Left forelimb (tissue), 1 donor: ENCODE measurements at places on chromosomes 6 and 20.

GRCh38 chr20:54514028-54514607 is 38.7 kb downstream of the DOK5 start:
- no peak for DNase-seq

GRCh38 chr6:24932832-24933231 is 2.9 kb downstream of the RIPOR2 start:
- no peak for DNase-seq

DNA sequence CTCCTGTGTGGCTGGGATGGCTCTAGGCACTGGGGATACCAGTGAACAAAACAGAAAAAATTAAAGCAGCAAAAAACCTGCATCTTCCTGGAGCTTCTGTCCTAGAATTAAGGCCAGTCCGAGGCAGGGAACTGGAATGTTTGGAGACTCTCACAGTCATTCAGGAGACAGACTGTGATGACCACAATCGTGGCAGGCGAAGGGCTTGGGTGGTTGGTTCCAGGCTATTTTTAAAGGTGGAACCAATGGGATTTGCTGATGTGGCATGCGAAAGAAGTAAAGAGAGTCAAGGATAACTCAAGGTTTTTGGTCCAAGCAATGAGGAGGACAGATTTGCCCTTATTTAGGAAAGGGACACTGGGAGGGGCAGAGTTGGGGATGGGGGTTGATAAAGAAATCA is 66.9 kb downstream of the SULF2 start:
- no peak for DNase-seq

DNA sequence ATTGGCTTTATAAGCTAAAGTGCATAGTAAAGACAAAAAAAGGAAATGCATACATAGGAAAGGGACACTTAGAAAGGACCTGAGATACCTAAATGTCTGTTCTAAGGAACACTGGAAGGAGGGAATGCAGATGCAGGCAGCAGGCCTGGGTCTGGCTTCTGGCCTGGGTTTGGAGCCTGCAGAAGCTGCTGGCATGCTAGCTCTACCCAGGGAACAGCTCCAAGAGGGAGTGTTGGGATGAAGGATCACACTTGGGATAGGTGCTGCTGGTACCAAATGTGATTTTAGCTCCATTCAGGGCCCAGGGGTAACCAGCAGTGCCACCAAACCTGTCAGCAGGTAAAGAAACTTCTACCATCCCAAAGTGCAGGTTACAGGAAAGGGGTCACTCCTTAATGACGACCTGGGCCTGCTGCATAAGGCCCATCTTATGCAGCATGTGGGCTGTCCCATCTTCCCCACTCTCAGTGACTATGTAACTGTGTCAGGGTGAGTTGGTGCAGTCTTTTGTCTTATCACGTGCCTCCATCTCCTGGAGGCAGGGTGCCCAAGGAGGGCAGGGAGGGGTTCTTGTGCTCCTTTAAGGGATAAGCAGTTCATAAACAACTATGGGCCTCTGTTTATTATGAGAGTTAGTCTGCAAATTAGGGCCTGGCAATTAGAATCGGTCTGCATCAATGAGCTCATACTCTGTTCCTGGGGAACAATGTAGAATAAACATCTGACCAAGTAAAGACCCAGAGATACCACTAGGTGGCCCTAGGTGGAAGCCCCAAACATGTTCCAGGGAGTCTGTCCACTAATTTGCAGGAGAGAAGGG is 26.9 kb downstream of the DDX27 start:
- DNase-seq: no peak

DNA sequence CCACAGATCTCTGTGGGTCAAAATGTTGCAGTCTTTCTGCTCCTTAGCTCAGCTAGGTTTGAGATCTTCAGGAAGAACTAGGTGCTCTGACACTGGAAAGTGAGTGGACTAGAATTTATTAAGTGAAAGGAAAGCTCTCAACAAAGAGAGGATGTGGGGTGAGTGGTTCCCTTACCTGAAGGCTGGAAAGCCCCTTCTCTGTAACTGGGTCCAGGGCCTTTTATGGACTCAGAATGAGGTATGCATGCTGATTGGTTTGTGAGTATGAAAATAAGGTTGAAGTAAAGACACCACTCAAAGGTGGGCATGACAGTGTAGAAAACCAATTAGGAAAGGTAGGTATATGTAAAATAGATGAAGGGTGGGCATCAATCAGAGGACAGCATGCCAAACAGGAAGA is 485.5 kb downstream of the CD109 start:
- no peak for DNase-seq

DNA sequence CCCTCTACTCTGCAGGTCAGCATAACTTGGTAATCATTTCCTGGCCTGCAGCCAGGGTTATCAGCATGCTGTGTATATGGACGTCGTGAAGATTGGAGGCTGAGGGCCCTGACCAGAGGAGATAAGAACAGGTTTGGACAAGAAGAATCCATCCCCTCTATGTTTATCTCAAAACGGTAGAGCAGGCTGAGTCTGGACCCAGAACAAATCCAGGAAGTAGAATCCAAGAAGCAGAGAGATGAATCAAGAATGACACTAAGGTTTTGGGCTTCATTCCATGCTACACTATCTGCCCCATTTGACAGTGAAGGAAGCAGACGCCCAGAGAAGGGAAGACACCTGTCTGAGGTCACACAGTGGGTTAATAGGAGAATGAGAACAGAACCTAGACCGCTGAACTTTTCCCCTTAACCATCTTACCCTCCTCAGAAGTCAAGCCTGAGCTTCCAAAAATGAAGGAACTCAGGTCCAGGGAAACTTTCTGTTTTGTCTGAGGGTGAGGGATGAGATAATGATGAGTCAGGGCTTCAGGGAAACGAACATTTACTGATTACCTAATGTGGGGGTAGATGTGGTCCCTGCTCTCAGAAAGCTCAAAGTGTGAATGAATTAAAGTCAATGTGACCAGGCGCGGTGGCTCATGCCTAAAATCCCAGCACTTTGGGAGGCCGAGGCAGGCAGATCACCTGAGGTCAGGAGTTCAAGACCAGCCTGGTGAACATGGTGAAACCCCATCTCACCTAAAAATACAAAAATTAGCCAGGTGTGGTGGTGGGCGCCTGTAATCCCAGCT is 9.4 kb upstream of the COMMD7 start:
- no peak for DNase-seq

DNA sequence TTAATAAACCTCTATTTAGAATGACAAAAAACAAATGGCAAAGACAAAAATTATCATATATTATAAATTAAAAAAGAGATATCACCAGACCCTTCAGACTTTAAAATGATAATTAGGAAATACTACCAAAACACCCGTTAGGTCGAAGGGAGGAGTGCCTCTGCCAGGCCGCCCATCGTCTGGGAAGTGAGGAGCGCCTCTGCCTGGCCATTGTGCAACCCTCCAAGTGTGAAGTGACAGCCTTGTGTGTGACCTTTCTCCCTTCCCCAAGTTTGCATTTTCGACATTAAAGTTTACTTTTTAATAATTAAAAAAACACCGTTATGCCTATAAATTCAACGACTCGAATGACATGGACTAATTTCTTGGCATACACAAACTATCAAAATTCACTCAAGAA is 64.5 kb upstream of the TASP1 start:
- DNase-seq: no peak

DNA sequence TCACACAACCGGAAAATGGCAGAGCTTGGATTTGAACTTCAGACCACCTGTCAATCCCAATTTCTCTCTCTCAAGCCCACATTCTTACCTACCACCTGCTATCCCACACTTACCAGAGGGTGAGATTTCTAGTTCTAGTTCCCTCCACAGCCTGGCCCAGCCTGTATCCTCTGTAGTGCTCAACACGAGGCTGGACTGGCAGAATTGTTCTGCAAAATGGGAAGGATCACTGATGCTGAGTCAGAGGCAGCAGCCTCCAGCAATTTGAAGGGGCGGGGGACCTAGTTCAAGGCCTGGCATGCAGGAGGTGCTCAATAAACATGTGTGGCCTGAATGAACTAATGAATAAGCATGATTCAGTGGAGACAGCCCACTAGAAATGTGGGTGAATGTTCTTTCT is 53.6 kb upstream of the TTPAL start:
- DNase-seq: no peak

DNA sequence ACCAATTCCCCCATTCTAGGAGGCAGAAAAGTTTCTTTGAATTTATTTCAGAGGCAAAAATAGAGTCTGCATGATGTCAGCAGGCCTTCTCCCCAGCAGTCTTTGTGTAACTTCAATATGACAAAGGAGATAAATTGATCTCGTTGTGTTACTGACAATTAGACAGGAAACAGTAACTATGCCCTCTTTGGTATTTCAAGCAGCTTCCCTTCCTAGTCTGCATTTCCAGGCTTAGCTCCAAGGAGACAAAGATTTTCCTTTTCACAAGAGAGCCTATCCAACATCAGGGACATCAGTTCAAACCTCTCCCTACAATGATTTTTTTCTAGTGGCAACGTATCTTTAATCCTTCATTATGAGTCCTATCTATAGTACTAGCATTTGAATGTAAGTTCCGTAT is 245.9 kb upstream of the HSF2 start:
- DNase-seq: no peak

DNA sequence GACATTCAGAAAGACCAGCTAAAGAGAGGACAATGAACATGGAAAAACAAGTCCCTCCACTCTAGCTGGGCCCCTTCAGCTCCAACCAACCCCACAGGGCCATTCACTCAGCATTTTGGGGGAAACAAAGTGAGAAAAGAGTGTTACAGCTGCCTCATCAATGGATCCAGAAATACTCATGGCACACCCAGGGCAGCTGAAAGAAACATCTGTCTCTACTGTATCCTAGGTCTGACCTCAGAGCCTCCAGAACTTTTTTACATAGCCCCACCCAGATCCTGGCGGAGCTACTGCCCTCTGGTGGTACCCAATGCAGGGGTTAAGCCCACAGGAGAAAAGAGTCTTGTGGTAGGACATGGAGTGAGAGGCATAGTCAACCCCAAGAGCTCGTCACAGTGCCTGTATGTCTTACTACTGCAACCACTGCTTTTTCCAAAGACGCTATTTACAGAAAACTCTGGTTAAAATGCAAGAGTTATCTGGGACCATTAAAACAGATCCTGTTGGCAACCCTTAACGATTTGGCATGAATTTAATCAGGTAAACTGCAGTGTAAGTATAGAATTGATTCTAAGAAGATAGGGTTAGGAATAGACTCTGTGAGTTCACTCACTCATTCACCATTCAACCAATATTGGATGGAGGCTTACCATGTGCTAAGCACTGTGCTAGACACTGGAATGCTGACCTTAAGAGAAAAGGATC is 37.4 kb upstream of the FAM83C start:
- DNase-seq: no peak

DNA sequence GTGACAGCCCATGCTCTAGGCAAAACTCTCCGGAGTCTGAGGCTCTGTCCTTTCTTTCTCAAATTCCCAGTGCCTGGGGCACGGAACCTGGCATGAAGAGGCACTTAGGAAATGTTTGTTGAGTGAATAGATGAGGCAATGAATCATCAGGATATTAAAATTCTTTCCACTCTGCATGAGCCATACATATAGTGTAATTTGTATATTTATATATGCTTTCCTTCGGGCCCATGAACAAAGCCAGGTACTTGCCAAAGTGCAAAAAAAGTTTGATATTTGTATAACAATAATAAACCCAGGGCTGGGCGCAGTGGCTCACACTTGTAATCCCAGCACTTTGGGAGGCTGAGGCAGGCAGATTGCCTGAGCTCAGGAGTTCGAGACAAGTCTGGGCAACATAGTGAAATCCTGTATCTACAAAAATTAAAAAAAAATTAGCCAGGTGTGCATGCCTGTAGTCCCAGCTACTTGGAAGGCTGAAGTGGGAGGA is 212.3 kb upstream of the ZNF217 start:
- DNase-seq: no peak

DNA sequence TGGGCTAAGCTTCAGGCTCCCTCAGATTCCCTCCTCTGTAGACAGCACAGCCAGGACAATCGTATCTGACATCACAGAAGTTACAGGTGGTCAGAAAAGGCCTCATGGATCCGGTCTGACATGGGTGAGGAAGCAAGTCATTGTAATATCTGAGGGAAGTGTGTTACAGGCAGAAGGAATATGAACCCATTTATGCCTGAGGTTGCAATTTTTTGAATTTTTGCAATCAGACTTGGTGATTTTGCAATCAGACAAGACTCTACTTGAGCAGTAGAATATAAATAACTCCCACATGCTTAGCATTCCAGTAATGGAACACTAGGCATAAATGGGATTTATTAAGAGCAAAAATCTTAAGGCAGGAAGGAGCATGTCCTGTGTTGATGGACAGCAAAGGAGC is 52.1 kb downstream of the CBLN4 start:
- DNase-seq: no peak
